ENCODE measurements at places on chromosomes 12 and 14.

- peak; percentile 54 for DNase-seq
Measured at GRCh38 chr14:104892531-104893434, 27.7 kb downstream of the CEP170B start.

- DNase-seq = no peak
Measured at GRCh38 chr14:65431951-65432350, 19.4 kb downstream of the FUT8 start.

DNA sequence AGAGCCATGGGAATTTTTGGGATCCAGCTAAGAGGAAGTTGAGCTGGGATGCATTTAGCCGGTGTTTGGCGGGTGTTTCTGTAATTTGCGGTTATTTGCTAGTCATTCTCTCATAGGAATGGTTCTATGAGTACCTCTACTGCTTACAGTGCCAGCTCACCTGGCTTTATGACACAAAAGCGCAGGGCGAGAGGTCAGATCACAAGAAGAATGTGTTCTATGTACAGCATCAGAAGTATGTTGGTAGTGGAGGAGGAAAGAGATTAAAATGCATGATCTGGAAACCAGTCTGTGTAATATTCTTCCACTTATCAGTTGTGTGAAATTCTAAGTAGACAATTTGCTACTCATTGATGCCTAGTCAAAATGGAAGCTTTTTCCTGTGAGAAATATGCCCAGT, 173.3 kb downstream of the ADCK1 start:
- no peak for DNase-seq

GRCh38 chr14:94394581-94395207, 6.3 kb upstream of the SERPINA1 start:
- no peak for DNase-seq

- no peak for DNase-seq
Measured at GRCh38 chr12:93130366-93131054, 201.4 kb upstream of the EEA1 start.

- no peak for DNase-seq
Measured at GRCh38 chr14:28690029-28690692, 76.4 kb upstream of the FOXG1 start.

DNA sequence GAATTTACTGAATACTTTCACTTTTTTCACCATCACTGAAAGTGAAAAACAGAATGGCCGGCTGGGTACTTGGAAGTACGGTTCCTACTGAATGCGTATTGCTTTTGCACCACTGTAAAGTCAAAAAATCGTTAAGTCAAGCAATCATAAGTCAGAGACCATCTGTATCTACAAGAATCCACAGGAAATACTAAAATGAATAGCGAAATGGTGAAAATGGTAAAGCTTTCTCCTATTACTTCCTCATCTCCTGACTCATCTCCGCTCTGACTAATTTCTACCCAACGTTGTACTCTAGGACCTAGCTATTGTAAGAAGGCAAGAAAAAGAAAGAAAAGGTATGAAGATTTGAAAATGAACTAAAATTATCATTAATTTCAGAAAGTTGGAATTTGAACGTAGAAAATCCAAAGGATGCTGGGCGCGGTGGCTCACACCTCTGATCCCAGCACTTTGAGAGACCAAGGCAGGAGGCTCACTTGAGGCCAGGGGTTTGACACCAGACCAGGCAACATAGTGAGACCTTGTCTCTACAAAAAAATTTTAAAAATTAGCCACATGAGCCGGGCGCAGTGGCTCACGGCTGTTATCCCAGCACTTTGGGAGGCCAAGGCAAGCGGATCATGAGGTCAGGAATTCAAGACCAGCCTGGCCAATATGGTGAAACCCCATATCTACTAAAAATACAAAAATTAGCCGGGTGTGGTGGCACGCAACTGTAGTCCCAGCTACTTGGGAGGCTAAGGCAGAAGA, 5.3 kb upstream of the CDCA4 start:
- no peak for DNase-seq

DNA sequence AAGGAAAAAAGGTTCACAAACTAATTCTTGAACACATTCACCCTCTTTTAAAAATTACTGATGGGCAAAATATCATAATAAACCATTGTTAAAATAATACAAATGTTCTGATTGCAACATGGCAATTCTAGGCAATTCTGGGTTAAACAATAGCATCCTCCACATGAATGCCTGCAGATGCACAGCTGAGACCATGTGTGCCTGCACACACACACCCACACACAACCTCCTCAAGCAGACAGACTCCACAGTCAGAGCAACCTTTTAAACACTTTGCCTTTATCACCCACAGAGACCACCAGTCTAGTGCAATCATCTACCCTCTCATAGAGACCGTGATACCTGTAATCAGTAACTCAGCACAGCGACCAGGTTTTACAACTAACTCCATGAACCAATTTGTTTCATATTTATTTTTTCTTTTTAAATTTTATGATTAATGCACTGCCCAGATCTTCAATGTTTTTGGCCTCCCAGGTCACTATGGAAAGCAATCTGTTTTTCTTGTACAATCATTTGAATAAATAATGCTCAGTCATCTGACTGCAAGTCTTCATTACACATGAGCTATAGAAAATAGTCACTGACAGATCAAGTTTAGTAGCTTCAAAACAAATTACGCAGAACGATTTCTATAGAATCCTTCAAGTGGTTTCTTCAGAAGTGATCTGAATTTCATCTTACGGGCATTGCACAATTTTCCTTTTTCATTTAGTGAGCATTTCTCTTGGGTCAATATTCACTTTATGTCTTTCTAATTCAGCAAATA, 105.8 kb downstream of the PRKD1 start:
- DNase-seq = no peak

DNA sequence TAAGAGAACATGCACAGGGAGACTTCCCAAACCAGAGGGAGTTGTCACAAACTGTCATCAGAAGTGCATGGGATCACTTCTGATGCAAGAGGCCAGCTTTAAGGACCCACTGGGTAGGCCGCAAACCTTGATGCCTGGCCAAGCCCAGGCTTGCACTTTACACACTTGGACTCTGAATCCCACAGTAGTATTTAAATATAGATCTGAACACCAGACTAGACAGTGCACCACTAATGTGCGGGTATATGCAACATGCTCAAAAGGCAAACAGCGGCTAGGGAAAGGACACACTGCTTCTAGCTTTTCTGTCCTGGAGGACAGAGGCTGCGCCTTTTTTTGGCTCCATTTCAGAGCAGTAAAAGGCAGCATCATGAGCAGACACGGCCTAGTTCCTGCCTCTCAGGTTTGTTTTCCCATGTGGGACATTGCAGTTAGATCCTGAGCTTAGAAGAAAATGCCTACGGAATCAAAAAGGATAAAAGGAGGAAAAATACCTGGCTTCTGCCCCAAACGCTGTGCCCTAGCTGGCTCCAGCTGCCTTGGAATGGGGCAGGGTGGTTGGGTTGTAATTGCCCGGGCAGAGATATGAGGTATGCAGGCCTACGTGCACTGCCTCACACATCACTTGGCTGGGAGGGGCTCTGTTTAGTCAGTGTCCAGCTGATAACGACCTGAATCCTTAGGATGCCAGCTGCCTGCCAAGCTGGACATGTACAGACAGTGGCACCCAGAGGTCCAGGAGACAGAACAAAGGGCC, 84.5 kb upstream of the EGLN3 start:
- no peak for DNase-seq

DNA sequence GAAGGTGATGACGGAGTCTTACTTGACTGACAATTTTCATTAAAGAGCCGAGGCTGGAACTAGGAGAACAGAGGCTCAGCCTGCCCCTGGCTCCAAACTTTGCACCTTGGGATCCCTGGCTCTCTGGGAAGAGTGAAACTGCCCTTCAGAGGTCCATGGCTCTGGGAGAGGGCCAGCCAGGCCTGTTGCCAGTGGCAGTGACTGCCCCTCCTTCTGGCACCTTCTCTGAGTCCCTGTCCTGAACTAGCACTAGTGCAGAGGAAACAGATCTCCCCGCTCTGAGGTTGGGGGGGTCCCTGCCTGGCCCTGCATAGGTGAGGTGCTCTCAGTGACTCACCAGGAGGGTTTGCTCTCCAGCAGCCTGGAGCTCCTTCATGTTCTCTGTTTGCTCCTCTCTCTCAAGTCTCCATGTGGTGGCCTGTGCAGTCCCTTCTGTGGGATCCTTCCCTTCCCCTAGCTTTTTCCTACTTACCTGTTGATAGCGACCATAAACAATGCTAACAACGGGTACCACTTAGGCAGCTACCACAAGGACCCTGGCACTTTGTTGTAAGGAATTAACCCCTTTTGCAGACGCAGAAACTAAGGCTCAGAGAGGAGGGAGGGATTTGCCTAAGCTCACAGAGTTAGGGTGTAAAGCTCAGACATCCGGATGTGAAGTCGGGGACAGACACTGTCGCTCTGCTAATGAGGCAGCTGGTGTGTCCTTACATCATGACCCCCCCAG, 22.4 kb downstream of the FAM222A start:
- no peak for DNase-seq

DNA sequence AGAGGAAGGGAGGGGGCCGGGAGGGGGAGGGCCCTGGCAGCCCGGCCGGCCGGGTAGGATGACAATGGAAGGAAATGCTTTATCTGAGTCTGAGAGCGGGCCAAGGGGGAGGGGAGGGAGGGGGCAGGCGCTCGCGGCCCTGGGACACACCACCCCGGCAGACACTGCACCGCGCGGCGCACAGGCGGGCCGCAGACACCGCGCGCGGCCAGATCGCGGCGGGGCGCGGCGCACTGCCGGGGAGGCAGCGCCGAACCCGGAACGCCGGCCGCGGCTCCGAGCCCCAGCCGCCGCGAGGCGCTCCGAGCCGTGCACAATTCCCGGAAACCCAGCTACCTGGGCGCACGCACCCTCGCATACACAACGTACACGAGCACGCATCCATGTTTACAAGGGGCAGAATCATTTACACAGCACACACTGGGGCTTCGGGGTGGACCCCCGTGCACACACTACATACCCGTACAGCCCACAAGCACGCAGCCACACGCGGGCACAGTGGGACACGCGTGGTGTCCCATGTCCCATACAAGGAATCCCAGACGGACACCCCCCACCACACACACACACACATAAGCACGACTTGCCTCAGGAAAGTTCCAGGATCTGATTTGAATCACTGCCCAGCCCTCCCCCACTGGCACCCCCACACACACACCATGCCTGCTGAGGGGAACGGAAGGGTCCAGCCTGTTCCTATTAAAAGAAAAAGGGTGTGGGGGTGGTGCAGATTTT, at the start of gene HDAC7:
Gene HDAC7, minus strand, starts transcription at position 8 of the 735 bp plus-strand sequence. CDS start 118 bp downstream, outside the sequence.
- peak; percentile 49 for DNase-seq

DNA sequence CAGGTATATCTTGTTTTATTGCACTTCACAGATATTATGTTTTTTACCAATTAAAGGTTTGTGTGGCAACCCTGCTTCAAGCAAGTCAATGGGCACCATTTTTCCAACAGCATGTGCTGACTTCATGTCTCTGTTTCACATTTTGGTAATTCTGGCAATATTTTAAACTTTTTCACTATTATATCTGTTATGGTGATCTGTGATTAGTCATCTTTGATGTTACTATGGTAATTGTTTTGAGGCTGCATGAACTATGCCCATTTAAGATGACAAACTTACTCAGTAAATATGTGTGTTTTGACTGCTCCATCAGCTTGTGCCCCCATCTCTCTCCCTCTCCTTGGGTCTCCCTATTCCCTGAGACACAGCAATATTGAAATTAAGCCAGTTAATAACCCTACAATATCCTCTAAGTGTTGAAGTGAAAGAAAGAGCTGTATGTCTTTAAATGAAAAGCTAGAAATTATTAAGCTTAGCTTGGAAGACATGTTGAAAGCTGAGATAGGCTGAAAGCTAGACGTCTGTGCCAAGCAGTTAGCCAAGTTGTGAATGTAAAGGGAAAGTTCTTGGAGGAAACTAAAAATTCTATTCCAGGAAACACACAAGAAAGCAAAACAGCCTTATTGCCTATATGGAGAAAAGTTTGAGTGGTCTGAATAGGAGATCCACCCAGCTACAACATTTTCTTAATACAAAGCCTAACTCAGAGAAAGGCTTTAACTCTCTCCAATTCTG, 365.1 kb downstream of the ATP23 start:
- DNase-seq = no peak

DNA sequence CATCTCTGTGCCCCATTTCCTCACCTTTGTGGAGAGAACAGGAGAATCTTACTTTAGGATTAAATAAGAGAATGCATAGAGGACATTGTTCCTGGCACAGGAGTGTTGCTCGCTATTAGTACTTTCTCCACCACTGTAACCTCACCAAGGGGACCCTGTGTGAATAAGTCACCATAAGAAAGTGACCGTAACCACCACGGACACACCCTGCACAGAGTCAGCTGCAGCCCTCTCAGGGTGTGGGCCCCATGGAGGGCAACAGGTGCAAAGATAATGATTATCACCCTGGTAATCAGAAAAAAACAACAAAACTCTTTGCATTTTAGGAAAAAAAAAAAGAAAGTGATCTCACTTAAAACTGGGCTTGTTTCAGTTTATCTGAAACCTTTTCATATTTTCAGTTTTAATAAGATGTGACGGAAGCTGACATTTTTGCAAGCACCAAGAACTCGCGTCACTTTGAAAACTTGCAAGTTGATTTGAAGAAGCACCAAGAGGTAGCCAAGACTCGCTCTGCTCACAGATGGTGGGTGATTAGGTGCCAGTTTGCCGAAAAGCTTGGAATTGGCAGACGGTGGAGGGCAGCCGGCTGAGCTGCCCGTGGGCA, 87.0 kb upstream of the VRK1 start:
- DNase-seq = no peak

GRCh38 chr12:65318186-65318685, 39.8 kb downstream of the MSRB3 start:
- DNase-seq = no peak

GRCh38 chr14:76916040-76916715, 90.0 kb downstream of the LRRC74A start:
- DNase-seq = no peak

DNA sequence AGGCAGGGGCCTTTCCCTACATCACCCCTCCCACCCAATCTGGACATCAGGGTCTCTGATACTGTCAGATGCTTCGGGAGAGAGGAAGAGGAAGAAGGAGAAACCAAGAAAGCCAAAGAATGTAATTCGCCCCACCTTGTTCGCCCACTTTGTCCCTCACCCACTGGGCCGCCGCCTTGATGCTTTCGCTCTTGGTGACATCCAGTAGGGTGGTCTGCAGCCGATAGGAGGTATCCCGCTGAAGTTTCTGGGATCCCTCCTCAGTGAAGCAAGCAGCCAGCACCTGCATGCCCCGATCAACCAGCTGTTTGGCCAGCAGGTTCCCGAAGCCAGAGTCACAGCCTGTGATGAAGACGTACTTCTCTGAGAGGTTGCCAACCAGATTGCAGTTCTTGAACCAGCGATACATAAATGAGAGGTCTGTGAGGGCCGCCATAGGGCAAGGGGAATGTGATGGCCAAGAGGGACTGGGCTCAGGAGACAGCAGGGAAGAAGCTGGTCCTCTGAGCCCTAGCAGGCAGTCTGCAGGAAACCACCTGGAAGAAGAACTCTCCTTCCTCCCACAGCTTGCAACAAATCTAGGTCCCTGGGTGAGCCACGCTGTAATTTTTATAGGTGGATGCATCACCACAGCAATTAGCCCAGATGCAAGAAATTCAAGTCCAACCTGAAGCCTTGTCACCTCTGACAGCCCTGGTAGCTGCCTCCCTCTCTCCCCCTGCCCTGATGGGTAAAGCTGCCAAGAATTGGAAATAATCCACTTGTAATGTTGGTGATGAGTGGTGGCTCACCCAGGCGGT, at the start of gene SDR9C7:
Gene SDR9C7, minus strand, starts transcription at position 583 of the 800 bp plus-strand sequence. Its CDS starts 147 bp downstream, at position 436.
- DNase-seq = no peak

- no peak for DNase-seq
Measured at GRCh38 chr12:2383325-2384028, 330.7 kb downstream of the CACNA1C start.
